ENCODE measurements at places on chromosomes 4 and X. TPM values are rescaled to one million over a fixed set of nuclear protein-coding genes. Genes with fewer than 3 reads are reported as not detected.

DNA sequence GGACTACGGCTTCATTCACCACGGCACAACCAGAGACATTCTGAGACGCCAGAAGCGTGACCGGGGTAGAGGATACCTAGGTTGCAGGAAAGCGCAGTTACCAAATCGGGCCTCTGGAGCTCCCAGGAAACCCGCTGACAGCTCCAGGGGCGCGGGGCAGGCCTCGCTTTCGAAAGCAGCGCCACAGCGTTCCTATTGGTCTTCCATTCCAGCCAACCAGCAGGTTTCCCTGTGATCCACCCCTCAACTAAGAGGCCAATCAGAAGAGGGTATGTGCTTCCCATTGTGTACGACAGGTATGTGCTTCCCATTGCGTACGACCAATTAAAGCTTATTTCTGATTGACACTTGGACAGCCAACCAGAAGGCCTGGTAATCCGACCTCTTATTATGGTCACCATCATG, 14.9 kb downstream of the SNX12 start:
- DNase-seq, result peak; percentile 5
- no peak overlapping the region for H3K27ac ChIP-seq
- H3K4me3 ChIP-seq, result no peak overlapping the region
- H3K4me1 ChIP-seq, result peaks cover under 1% of the 10 kb centered on the region
- H3K36me3 ChIP-seq, result peaks cover 5% of the 10 kb centered on the region
- H3K27me3 ChIP-seq, result no peaks in the 10 kb centered on the region

GRCh38 chr4:152195888-152196287, 340.0 kb downstream of the FBXW7 start:
- H3K4me3 ChIP-seq, result no peak overlapping the region
- H3K4me1 ChIP-seq, result no peaks in the 10 kb centered on the region
- DNase-seq, result no peak
- no peaks in the 10 kb centered on the region for H3K27me3 ChIP-seq
- no peaks in the 10 kb centered on the region for H3K36me3 ChIP-seq
- no peak overlapping the region for H3K27ac ChIP-seq

DNA sequence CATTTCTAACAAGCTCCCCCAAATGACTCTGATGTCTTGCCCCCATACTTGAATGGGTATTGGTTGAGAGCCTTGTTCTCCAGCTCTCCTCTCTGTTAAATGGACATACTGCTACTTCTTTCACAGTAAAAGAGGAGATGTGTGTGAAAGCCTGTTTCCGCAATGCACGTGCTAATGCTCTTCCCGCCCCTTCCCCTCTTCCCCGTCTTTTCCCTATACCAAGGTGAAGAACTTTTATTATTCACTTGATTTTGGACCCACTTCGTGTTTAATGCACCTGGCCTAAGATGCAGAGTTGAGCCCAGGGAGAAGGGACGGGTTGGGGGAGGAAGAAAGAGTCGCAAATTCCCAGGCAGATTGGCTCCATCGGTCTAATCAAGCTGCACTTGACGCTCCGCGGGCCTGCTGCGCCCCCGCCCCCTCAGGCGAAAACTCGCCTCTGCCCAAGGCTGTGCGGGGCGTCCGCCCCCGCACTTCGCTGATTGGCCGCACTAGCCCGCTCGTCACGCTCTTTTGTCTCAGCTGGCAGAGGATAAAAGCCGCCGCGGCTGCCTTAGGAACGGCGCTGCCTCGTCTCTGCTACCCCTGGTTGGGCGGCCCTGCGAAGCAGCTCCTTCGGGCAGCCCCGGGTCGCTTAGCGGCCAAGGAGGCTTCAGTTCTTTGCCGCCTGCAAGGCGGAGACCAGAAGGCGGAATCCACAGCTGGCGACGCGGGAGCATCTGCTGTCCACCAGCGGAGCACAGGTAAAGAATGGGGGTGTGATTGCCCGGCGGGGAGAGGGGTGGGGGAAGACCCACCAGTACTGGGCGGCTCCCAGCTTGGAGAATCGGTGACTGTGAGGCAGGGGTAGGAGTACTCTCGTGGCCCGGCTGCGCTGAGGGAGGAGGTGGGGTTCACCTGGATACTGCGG, at the start of gene ZCCHC12:
ZCCHC12 (plus strand) TSS at position 562 of the 910 bp plus-strand sequence. CDS start 1,421 bp downstream, outside the sequence.
- peak; percentile 39 for DNase-seq
- peaks cover 6% of the 10 kb centered on the region for H3K27me3 ChIP-seq
- peaks cover 26% of the 10 kb centered on the region for H3K4me1 ChIP-seq
- peak within 1 kb of the TSS; percentile 30 for H3K4me3 ChIP-seq
- H3K27ac ChIP-seq, result no peak within 1 kb of the TSS
- H3K36me3 ChIP-seq, result no peaks in the 10 kb centered on the region

GRCh38 chr4:153816542-153816941, 27.7 kb upstream of the SFRP2 start:
- H3K27me3 ChIP-seq, result peaks cover 2% of the 10 kb centered on the region
- no peaks in the 10 kb centered on the region for H3K4me1 ChIP-seq

- no peaks in the 10 kb centered on the region for H3K36me3 ChIP-seq
- no peak overlapping the region for H3K4me3 ChIP-seq
- no peak for DNase-seq
- no peaks in the 10 kb centered on the region for H3K27me3 ChIP-seq
- no peak overlapping the region for H3K27ac ChIP-seq
- no peaks in the 10 kb centered on the region for H3K4me1 ChIP-seq
Observed at GRCh38 chrX:97328853-97329390, 445.2 kb downstream of the RPA4 start.

DNA sequence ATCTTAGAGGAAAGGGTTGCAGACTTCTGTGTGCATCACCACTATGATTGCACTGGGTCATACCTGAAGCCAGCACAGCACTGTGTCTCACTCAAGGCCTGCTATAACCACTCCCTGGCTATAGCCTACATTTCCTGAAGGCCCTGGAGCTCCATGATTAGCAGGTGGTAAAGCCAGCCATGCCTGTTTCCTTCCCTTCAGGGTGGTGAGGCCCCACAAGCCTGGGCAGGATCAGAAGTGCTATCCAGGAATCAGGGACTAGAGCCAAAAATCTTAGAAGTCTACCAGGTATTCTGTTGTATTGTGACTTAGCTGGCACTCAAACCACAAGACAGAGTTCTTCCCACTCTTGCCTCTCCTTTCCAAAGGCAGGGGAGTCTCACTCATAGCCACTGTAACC, 734.6 kb downstream of the GLUD2 start:
- no peak overlapping the region for H3K4me3 ChIP-seq
- no peaks in the 10 kb centered on the region for H3K27me3 ChIP-seq
- no peak overlapping the region for H3K27ac ChIP-seq
- H3K4me1 ChIP-seq, result no peaks in the 10 kb centered on the region

- H3K27ac ChIP-seq, result peak overlapping the region; percentile 49
- H3K4me3 ChIP-seq, result no peak overlapping the region
- no peak for DNase-seq
- no peaks in the 10 kb centered on the region for H3K36me3 ChIP-seq
Observed at GRCh38 chrX:15204130-15204751, 65.6 kb downstream of the ASB9 start.

GRCh38 chr4:67396008-67396407, 149.3 kb downstream of the CENPC start:
- no peaks in the 10 kb centered on the region for H3K4me1 ChIP-seq
- H3K27me3 ChIP-seq, result no peaks in the 10 kb centered on the region
- H3K36me3 ChIP-seq, result no peaks in the 10 kb centered on the region
- no peak overlapping the region for H3K4me3 ChIP-seq

- H3K4me3 ChIP-seq, result no peak overlapping the region
- no peak overlapping the region for H3K27ac ChIP-seq
- H3K4me1 ChIP-seq, result no peaks in the 10 kb centered on the region
- DNase-seq, result no peak
Observed at GRCh38 chr4:6492861-6493657, 20.6 kb upstream of the PPP2R2C start.

DNA sequence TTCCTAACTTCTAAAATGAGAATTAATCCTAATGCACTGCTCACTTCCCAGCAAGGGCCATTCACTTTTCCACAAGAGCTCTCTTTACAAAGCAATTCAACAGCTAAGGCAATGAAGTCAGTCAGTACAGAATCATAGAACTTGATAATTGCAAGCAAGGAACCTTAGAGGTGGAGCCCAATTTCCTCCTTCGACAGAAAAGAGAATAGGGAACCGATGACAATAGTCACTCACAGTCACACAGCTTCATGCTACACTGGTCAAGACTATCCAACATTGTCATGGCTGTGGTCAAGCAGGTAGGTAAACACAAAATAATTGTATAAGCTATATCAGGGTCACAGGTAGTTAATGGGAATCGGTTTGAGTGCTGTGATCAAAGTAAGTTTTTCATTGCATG, 90.0 kb downstream of the ELOVL6 start:
- no peaks in the 10 kb centered on the region for H3K27me3 ChIP-seq
- H3K36me3 ChIP-seq, result peaks cover 4% of the 10 kb centered on the region
- H3K4me1 ChIP-seq, result no peaks in the 10 kb centered on the region
- H3K27ac ChIP-seq, result no peak overlapping the region
- DNase-seq, result no peak
- no peak overlapping the region for H3K4me3 ChIP-seq

DNA sequence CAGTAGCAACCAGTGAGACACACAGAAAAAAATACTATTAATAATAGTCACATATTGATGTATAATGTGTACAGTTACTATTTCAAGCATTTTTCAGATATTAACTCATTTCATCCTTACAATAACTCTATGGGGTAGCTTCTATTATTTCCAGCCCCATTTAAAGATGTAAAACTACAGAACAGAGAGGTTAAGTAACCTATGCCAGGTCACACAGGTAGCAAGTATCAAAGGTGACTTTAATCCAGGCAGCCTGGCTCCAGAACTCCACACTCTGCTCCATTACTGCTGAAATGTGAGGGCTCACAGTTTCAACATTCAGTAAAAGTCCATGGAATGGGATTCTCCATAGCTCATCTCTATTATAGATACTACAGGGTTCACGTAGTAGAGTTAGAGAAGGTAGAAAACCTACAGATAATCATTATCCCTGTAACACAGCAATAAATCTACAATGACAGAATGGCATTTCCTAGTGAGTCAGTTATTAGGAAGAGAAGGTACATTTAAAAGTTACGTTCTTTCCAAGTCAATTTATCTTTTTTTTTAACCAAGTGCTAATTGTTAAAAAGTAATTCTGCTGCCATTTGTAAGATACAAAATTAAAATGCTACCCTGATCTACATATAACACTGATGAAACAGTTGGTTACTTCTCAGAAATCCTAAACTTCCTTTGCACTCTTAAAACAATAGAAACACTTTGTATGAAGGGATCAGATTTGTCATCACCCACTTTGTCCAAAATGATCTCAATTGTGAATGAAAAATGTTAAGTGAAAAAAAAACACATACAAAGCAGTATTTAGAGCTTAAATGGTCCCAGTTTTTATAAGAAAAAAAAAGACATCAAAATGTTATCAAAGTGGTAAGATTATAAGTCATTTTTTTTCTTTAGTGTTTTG, 18.7 kb downstream of the RELL1 start:
- no peak overlapping the region for H3K4me3 ChIP-seq
- H3K4me1 ChIP-seq, result peaks cover 4% of the 10 kb centered on the region
- no peak overlapping the region for H3K27ac ChIP-seq
- H3K27me3 ChIP-seq, result no peaks in the 10 kb centered on the region
- DNase-seq, result no peak

GRCh38 chrX:56785442-56785841, 56.4 kb downstream of the NBDY start:
- no peak for DNase-seq
- peaks cover 23% of the 10 kb centered on the region for H3K4me1 ChIP-seq
- peaks cover 6% of the 10 kb centered on the region for H3K36me3 ChIP-seq
- no peak overlapping the region for H3K4me3 ChIP-seq
- H3K27ac ChIP-seq, result no peak overlapping the region

PAK3 gene
- 1.4 TPM for total RNA-seq

MSANTD1 gene
- total RNA-seq, result 1.6 TPM

CAMK2D gene
- 30.9 TPM for total RNA-seq
